ENCODE measurements at places on chromosomes 7 and 10.

GRCh38 chr7:47758546-47758945, 176.6 kb upstream of the TNS3 start:
- DNase-seq = no peak

- no peak for DNase-seq
These were observed 20.5 kb upstream of the RHEB start for GRCh38 chr7:151540146-151540545.

DNA sequence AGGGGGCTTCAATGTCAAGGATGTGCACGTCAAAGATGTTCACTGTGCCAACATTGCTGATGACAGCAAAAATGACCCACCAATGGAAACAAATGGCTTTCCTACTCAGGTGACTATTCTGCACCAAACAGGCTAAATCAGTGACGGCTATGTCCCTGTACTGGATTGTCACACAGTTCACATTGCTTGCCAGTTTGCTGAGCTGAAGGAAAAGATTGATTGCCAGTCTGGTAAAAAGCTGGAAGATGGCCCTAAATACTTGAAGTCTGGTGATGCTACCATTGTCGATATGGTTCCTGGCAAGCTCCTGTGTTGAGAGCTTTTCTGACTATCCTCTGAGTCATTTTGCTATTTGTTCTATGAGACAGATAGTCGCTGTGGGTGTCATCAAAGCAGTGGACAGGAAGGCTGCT, 202.2 kb upstream of the ETV1 start:
- DNase-seq = no peak

GRCh38 chr10:43214071-43214955, 52.6 kb downstream of the RASGEF1A start:
- DNase-seq = no peak

DNA sequence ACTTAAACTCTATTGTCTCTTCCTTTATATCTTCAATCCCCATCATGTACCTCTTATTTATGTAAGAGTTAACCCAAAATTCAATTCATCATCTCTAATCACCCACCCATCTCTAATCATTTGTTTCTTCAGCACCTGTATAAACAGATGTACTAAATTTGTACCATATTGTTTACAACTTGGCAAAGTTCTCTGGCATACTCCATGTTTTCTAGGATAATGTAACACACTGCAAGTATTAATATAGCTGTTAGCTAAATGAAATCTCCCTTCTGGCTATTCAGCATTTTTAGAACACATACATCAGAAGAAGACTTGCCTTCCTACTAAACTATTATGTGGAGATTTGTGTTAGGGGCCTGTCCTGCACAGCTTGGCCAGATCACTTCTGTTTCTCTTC, 33.1 kb downstream of the MALSU1 start:
- no peak for DNase-seq

GRCh38 chr10:108169846-108170245, 1005.3 kb upstream of the SORCS1 start:
- no peak for DNase-seq

DNA sequence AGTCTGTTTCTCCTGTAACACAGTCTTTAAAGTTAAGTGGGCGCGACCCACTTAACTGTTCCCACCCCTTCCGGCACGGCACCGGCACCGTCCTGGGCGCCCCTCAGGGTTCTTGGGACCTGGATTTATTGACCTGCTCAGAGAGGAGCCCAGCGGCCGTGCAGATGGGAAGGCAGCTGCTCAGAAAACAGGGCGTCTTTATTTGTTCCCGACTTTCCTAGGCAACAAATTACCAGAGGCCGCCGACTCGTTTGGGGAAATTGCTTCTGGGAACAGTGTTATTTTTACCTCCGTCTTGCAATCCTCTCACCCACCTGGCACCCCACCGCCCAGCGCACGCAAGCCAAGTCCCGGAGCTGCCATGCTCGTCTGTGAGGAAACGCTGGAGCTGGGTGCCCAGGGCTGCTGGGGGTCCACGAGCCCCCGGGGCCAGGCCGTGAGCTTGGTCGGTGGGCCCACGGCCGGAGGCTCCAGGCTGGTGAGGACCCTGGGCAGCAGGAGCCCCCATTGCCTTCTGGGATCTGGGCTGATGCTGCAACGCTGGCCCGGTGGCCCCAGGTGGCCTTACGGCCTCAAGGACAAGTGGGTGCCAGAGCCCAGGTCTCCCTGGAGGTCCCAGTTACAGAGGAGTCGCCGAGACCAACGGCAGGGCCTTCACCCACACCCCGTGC, 14.9 kb upstream of the ADGRA1 start:
- no peak for DNase-seq

- DNase-seq = no peak
These were observed 18.2 kb downstream of the MYOZ1 start for GRCh38 chr10:73623056-73623455.

DNA sequence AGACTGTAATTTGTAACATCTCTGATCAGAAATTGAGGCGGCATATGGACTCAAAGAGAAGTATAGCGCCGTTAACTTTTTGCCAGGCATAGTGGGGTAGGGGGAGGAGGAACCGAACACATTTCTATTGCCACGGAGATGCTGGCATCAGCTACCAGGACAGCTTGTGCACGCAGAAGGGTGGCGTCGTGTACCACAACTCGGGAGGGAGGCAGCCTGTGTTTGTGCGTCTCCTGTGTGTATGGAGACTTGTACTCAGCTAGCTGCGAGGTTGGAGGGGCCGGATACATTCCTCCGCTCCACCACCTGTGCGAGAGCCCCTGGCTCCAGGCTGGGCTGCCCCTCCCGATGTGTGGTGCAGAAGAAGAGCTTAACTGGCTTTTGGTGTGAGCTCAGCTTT, 634.8 kb downstream of the TYW1 start:
- no peak for DNase-seq

- DNase-seq = no peak
These were observed 243.8 kb downstream of the MTERF1 start for GRCh38 chr7:91636728-91637127.

DNA sequence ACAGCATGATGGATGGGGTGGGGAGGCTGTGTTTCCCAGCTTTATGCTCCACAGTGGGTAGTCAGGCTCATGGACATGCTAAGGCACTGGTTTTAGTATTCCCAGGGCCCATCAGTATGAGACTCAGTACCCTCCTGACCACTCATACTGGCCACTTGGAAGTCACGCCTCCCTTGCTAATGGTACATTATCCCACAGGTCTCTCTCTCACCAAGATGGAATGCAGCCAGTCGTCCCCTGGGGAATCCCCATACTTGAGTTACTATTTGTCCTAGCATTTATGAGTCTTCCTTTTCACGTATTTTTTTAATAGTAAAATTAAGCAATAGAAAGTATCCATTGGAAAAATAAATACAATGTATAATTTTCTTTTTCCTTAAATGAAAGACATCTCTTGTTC, 80.6 kb upstream of the TBX20 start:
- DNase-seq = peak; percentile 74

DNA sequence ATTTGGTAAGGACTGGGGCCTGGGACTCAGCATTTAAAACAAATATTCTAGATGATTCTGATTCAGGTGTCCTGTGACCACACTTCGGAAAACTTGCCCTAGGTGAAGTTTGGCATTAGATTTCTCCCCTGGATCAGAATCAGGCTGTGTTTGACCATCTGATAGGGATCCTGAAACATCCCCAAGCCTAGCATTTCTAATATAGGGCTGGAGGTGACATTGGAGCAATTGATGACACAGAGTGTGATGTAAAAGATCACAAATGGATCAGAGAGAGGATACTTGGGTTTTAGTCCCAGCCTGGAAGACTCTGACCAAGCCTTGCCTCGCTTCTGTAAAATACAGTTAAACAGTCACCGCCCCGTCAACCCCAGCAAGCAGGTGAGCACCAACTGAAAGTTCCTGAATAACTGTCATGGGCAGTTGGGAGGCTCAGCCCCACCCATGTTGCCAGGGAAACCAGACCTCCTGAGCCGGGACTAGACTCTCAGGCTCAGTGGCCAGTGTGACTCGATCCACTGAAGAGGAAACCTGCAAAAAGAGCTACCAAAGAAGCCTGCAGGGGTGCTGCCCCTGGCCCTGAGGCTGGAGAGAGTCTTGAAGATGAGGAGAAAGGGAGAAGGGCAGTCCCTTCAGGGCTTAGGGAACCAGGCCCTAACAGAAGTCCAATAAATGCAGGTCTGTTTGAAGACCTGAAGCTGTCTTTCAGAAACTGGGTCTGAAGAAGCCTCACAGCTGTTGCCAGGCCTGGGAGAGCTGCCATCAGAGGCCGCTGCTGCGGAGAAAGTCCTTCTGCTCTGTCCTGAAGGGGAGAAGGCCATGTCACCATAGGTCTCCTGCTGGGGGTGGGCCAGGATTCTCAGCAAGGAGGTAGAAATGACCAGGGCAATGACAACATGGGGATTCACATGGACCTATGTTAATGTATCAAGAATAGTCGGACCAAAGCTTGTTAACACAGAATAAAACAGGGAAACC, 126.1 kb upstream of the KCNMA1 start:
- no peak for DNase-seq

DNA sequence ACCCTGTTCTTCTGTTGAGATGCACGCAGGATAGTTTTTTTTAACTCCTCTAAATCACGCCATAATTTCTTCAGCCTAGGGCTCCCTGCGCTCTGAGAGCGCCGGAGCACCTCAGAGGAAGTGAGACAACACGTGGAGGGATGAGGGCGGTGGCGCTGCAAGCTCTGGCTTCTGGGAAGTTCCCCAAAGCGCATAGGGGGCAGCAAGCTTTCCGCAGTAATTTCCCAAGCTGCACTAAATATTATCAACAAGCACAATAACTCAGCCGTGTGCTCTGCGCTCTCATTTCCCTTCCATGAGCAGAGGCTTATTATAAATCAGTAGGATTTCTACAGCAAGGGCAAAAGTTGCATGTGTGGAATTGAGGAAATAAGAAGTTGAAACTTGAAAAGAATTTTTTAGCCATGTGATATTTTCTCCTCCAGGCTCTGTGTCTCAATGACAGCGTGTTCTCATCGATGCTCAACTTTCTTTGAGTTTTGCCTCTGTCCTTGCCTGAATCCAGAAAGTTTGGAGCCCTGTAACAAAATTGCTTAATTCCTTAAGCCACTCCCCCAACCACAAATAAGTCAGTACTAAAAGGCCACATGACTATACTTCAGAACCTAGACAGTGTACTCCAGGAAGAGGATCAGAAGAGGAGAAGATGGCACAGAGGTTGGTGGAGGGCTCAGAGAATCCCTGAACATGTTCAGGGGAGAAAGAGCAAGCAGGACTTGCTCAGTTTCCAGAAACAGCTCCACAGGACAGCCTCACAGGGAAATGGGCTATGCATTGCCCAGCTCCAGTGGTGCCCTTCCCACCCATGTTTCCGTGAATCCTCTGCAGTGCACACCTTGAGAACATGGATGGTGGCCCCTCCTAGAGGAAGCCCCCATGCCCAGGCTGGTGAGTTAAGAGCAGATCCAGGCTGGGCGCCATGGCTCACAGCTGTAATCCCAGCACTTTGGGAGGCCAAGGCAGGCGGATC, 221.5 kb upstream of the GHITM start:
- no peak for DNase-seq

DNA sequence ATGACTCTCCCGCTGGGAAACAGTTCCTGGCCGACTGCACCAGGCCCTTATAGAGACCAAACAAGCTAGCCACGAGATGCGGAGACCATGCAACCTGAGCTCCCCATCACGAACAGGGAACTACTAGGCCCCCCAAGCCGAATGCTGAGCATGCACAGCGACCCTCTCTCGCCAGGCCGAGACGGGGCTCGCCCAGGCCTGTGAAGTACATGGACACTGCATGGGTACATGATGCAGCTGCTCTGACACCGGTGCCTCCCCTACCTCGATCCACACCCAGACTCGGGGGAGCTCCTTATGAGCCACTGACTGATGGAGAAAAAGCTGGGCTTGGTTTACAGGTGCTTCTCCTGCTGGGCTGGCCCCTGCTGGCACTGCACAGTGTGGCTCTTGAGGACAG, 72.2 kb upstream of the RHEB start:
- no peak for DNase-seq

- no peak for DNase-seq
These were observed 19.5 kb downstream of the CHN2 start for GRCh38 chr7:29214056-29214455.

GRCh38 chr10:132740588-132740987, 45.4 kb downstream of the NKX6-2 start:
- no peak for DNase-seq

GRCh38 chr7:137032436-137032835, 164.0 kb downstream of the CHRM2 start:
- no peak for DNase-seq

GRCh38 chr10:126199221-126199998, 188.9 kb downstream of the ADAM12 start:
- DNase-seq = peak; percentile 96

- no peak for DNase-seq
These were observed 13.2 kb upstream of the ZNF862 start for GRCh38 chr7:149824748-149825566.

Data from T1000 (cell line).